ENCODE measurements at places on chromosomes 2 and 18.

DNA sequence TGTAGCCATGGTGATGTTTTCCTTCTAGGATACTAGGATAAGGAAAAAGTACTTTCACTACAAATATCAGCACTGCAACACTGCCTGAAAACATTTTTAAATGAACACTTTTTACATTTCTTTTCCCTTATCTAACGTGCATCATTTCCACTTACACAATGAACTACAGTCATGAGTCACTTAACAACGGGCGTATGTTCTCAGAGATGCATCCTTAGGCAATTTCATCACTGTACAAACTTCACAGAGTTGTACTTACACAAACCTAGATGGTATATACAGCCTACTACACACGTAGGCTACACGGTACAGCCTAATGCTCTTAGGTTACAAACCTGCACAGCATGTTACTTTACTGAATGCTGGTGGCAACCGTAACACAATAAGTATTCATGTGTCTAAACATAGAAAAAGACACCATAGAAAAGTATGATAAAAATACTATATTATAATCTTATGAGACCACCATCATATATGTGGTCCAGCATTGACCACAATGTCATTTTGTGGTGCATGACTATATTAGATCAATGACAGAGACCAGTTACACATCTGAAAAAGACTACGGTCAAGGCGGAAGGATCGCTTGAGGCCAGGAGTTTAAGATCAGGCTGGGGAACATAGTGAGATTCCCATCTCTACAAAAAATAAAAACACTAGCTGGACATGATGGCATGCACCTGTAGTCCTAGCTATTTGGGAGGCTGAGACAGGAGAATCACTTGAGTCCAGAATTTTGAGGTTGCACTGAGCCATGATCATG is 39.8 kb downstream of the WDR33 start:
- DNase-seq: no peak

- DNase-seq: no peak
Observed at GRCh38 chr2:16630463-16630862, 35.2 kb downstream of the CYRIA start.

DNA sequence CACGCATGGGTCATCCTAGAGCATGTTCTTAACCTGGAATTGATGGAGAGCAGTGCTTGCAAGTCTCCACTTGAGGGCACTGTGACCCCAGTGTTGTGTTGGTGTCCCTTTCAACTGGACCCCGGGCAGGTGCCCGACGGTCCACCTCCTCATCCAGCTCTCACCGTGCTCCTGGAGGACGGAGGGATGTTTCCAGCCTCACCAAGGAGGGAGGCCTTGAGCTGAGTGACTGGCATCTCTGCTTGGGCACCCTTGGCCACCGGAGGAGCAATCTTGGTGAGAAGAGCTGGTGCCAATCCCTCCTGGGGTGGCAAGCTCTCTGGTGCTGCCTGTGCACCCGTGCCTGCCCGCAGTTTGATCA is 45.4 kb upstream of the ASB18 start:
- DNase-seq: no peak

GRCh38 chr2:168852481-168852880 is 37.7 kb downstream of the SPC25 start:
- no peak for DNase-seq

DNA sequence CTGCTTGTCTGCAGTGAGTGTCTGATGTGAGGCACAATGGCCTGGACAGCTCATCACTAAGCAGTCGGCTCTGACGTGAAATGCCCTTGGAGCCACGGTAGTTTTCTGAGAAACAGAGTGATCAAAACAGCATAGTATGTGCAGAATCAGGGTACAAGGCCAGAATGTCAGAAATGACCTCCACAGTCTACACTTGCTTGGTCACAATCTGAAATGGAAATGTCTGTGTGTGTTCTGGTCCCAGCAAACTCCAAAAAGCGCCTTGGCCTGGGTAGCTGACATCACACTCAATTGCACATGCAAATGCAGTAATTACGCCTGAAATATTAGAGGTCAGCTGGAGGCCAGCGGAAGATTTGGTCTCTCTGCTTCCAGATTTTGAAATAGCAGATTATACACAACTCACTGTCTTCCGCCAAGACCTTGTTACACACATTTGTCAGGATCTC is 95.4 kb downstream of the CTAGE1 start:
- no peak for DNase-seq

DNA sequence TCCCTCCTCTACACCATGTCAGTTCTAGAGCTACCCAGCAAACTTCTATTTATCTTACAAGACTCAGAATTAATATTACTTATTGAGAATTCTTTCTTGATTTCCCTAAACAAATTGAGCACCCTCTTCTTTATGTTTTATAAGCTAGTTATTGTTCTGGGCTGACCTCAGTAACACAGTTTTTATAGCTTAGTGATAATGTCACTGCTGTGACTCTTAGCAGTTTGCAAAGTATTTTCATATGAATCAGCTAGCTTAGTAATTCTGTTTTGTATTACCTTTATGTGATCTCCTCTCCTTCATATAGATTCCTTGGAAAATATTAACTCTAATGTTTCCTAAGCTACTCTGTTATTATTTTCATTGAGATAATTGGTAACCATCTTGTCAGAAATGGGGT is 114.9 kb downstream of the PMS1 start:
- DNase-seq: no peak

DNA sequence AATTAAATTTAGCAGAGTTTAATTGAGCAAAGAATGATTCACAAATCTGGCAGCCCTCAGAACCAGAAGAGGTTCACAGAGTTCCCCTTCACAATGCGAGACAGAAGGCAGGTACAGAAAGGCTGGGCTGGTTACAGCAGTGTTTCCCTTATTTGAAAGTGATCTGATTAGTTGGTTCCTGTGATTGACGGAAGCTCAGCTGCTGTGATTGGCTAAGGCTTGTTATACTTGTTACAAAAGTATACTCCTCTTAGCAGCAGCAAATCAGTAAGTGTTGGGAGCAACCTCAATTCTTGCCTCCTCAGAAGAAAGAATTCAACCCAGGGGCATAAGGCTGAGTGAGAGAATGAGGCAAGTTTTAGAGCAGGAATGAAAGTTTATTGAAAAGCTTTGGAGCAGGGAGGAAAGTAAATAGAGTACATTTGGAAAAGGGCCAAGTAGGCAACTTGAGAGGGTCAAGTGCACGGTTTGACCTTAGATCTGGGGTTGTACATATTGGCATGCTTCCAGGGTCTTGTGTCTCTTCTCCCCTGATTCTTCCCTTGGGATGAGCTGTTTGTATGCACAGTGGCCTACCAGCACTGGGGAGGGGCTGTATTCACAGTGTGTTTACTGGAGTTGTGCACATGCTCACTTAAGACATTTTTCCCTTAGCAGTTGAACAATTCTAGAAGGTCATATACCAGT is 431.8 kb upstream of the RAB12 start:
- DNase-seq: no peak
